ENCODE measurements at places on chromosomes 12 and 14.

DNA sequence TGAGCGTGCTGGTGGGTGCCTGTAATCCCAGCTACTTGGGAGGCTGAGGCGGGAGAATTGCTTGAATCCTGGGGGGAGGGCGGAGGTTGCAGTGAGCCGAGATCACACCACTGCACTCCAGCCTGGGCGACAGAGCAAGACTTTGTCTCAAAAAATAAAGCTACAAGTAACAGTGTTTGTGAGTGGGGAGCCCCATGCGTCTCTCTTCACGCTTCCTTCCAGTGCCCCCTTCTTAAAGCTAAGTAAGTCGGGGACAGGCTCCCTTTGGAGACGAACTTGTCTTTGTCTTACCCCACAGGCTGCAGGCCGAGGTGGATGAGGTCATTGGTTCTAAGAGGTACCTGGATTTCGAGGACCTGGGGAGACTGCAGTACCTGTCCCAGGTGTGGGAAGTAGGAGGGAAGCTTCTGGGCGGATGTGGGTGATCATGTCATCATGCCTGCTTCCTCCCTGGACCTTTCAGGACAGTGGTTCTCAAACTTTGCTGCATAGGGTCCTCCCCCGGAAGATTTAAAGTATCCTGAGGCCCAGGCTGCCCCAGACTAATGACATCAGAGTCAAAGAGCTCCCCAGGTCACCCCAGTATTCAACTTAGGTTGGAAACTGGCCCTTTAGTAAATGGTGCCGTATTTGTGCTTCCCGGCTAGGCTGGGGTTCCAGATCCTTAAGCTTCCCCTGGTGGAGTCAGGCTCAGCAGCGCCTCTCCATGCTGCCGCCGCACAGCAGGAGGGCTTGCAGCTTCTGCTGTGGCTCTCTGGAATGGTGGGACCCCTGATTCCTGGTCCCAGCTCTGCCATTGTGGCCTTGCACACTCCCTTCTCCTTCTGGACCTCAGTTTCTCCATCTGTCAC, 37.1 kb downstream of the CYP46A1 start:
- DNase-seq = peak; percentile 22

- DNase-seq = no peak
Observed at GRCh38 chr14:74134484-74134883, 49.7 kb downstream of the LIN52 start.

DNA sequence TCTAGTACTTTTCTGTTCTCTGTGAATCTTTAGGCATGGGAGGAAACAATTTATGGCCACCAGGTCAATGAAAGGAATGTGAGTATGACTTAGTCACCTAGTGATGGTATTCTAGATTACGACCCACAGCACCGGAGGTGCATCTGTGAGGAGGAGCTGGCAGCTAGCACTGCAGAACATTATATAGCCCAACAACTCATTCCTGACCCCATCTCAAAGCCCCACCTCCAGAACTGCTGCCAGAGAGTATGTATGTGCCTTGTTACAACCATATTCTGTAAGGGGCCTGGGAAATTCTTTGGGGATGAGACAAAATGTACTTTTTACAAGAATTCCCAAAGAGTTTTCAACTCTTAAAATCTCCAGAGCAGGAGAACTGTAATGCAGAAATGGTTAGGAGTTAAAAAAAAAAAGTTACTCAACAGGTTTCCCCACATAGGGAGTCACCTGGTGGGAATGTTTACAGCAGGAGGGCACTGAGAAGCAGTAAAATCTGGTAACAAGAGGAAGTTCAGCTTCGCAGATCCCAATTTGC, 34.9 kb upstream of the CERS5 start:
- no peak for DNase-seq

DNA sequence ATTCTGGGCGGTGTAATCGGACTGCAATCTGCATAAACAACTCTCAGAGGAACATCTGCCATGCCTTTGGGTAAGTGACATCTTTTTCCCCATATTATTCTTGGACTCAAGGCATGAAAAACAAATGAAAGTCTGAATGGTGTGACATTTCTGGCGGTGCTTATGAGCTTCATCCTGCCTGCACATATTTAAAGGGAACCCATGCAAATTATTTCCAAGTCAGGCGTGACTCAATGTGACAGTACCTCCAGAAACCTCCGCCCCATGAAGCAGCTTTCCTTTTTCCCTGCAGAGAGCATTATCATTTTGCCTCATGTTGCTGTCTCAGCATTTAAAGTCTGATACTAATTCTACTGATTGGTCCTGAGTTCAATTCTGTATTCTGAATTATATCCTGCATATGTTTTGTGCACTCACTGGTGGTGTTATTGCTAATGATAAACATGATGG, 585.4 kb downstream of the SNAPC1 start:
- no peak for DNase-seq

DNA sequence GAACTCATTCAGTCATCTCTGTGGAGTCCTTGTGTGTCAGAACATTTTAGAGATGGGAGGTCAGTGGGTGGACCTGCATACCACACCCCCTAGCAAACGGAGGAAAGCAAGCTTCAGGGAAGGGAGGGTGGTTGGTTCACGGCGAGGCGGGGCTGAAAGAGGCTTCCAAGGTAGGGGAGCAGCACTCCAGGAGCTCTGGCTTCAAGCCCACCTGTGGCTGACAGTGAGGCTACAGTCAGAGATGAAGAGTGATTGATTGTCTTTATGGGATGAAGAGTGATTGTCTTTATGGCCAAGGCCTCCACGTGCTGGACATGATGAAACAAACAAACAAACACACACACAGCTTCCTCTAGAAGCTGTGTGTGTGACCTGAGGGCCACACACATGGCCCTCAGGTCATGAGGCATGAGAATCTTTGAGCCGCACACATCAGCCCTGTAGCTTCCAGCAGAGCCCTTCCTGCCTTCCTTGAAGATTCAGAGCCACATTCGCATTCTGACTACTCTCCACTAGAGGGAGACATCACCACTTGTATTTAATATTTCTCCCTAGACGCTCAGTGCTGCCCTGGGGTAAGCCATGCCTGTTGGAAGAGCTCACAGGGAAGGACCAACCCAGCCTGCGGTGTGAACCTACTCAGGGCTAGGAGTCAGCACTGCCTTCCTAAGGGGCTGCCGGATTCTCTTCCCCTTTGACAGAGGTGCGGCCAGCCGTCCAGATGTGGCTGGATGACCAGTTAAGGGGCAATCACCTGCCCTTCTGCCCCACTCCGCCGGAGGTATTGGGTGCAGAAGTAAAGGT, 54.4 kb upstream of the KCNA1 start:
- peak; percentile 68 for DNase-seq

DNA sequence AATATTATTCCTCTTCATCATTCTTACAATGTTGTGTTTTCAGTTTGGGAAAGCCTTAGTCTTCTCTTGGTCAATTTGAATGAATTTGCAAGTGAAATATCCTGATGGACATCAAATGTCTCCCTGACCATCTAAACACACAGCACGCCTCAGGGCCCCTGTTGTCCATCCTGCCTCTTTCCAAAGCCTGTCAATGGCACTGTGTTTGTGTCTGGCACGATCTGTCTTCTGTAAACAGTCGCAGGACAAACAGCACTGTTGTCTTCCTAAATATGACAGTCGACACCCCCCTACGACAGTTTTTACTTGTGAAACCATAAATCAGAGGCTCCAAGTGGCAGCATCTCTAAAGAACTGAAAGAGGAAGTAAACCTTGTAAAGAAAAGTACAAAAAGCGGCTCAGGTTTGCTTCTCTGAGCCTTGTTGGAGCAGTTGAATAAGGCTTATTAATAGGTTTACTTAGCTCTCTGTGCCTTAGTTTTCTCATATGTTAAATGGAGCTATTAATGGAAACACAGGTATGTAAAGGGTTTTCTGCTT, 285.8 kb downstream of the NRXN3 start:
- no peak for DNase-seq

GRCh38 chr14:75205591-75205990, 29.2 kb upstream of the TMED10 start:
- no peak for DNase-seq

DNA sequence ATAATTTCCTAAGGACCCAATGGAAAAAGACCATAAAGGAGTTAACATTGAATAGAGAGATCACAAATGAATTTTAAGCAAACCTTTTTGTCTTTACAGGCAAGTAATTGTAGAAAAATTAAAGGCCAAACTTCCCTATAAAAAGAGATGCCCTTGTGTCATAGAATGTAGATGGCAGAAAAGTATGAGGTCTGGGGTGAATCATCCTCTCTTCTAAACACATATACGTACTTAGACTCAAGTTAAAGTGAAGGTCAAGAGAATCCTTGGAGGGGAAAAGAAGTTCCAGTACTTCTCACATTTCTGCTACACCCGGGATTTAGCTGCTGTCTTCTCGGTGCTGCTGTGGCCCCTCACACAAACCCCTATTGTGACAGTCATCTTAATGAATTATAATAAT, 116.2 kb upstream of the ARID2 start:
- DNase-seq = no peak

- no peak for DNase-seq
Observed at GRCh38 chr14:51442513-51443175, 202.6 kb downstream of the TMX1 start.
